Activated T-cell treated with anti-CD3 and anti-CD28 coated beads for 1 hour (primary cell): ENCODE measurements at places on chromosomes 1 and 21.

DNA sequence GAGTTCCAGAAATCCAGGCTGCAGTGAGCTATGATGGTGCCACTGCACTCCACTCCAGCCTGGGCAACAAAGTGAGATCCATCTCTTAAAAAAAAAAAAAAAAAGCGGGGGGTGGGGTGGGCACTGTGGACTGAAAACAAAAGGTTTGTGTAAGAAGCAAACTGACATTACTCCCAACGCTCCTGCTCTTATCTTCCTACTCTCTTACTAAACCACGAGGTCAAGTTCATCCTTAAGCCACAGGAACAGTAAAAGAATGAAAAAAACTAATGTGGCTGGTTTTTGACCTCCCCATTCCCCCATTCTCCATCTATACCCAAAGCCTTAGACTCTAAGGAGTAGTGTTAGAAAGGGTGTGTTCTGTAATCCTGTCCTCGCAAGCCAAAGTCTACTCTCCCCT lies 30.8 kb downstream of the TFAP2E start:
- no peak for DNase-seq

DNA sequence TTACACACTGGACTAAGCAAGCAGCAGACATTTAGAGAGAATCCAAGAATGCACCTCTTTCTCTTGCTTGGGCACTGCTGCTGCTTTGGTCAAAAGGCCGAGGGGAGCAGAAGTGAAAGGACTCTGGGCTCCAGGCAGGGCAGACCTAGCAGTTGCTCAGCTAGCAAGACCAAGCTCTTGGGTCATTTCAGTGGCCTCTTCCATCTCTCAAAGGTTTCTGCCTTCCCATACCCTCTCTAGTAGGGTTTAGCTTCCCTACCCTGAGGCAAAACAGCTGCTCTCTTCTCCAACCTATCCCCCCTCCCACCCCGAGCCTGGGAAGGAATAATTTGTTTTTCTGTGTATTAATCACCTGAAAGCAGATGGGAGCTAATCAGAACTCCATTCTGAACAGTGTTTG lies 25.8 kb downstream of the TFAP2E start:
- DNase-seq, result no peak

DNA sequence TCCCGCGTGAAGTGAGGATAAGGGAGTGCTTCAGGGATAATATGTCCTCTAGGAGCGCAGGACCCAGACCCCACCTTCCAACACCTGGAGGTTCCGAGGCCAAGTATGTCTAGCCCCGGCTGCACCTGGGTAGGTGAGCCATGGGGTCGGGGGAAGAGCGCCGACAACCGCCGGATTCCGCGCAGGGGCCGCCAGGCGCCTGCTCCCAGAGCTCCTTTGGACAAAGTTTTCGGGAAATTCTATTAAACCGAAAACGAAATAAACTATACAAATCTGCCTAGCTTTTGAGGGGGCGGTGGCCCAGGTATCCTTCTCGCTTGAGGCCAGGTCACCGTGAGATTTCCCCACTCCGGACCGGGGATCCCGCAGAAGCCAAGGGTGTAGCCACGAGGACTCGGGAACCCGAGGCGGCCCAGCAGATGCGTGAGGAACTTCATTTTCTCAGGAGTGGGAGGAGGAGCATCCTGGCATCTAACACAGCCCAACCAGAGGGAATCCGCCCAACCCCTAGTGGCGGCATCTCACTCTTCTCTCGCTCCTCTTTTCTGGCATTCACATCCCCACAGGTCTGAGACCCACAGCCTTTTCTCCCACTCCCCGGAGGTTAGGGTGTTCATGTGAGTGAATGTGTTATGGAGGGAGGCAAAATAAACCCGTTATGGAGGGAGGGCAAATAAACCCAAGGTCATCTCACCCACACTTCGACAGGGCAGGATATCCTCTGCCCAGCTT lies 2.3 kb upstream of the DMRTA2 start:
- no peak for DNase-seq

DNA sequence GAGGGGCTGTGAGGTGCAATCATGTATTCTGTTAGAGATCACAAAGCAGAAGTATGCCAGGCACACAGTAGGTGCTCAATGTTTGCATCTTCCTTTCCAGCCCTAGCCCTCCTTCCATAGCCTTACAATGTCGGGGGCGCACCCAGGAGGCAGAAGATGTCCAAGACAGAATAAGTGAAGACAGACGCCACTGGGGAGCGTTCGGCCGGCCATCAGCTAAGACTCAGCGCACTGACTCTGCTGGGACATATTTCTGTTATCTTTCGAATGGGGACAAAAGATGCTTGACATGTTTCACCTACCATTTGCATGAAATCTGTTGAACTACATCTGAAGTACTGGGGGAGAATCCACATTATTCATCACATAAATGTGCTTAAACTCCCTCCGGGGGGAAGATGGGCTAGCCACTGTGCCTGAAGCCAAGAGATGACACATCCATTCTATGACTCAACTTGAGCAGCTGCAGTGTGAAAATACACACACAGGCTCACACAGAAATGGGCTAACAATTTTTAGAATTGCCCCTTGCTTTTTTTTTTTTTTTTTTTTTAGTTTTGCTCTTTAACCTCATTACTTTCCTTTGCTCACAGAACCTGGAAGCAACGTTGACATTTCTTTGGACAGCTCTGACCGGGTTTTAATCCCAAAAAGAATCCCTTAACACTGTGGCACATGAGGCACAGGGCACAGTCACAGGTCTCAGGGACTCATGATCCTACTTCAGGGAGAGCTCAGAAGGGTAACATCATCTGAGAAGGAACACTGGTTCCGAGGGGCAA lies 7.9 kb downstream of the TIAM1 start:
- no peak for DNase-seq

DNA sequence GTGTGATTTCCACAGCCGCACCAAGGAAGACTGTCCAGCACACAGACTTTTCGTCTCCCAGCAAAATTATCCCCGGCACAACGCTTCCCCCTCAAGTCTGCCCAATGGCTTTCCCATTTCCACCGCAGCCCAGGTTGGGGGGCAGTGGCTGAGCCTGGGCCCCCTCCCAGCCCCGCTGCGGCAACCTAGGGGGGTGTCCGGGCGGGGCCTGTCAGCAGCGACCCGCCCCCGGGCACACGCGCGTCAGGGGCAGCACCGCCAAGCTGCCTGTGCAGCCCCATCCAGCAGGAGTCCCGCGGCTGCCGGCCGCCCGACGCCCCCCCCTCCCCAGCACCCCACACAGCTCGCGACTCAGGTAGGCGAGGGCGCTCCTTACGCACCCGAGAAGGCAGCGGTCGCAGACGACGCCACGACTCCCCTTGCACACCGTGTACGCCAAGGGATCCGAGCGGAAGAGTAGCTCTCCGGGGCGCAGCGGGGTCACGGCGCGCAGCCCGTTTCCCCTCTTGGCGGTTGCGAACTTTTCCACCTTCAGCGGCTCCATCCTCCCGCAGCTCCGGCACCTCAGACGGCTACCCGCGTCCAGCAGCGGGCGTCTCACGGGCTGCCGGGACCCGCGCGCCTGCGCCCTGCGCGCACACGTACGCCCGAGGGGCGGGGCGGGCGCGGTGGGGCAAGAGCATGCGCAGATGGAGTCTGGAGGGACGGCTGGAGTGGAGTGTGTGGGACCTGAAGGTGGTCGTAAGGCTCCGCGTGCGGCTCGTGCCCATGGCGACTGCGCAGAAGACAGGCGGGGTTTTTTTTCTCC lies at the start of gene SMYD3:
Gene SMYD3 (minus strand): TSS at position 606 of the 808 bp plus-strand sequence.
- DNase-seq, result peak; percentile 61
